Tibial artery (tissue), 4 donors: ENCODE measurements at places on chromosomes 13 and 19.

DNA sequence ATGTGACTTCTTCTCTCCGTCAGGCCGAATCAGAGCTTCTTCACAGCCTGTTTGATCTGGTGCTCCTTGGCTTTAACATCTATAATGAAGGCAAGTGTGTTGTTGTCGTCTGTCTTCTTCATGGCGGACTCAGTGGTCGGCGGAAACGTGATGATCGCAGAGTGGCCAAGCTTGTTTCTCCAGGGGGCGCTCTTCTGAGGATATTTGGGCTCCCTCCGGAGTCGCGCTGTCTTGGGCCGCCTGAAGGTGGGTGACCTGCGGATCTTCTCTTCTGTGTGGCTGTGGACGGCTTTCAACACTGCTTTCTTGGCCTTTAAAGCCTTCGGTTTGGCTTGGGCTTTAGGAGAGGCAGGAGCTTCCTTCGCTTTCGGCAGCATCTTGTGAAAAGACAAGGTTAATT lies 9.8 kb downstream of the TPRX1 start:
- DNase-seq: no peak

DNA sequence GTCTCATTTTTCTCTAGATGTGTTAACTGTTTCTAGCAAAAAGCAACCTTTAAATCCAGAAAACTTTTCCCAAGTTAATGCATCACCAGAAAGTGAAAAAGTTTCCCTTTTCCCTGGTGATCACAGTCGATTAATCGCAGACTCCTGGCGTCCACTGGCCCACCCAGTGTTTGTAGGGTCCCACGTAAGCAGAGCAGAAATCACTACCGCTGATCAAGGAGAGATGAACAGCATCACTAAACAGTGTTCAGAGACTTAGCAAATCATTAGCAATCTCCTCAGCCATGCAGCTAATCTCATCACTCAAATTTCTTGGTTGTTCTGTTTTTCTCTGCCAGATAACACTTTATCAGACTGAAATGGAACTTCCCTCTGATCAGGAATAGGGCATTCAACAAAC lies 184.2 kb downstream of the EFNB2 start:
- DNase-seq: no peak

- no peak for DNase-seq
Measured at GRCh38 chr13:113879017-113879416, 15.1 kb upstream of the GAS6 start.

- no peak for DNase-seq
Measured at GRCh38 chr19:1471515-1472160, 7.4 kb downstream of the C19orf25 start.
